Activated T-helper 2 cell treated with anti-CD3 and anti-CD28 coated beads, Interferon-gamma antibody, Interleukin-2, Interleukin-4, amounts not matched to agents 10 μg/mL and 5 μg/mL and 100 μg/mL, durations not matched to agents 14 hours and 24 hours and 36 hours (primary cell): ENCODE measurements at places on chromosomes 3 and 15. TPM values are rescaled to one million over a fixed set of nuclear protein-coding genes. Genes with fewer than 3 reads are reported as not detected.

Gene ZNF660
- 0.07 and 0.32 TPM in 2 replicates for total RNA-seq

- H3K27me3 ChIP-seq, result no peaks in the 10 kb centered on the region
- no peak for DNase-seq
- H3K4me1 ChIP-seq, result peaks cover 13% of the 10 kb centered on the region
Observed at GRCh38 chr3:113698956-113699355, 2.5 kb upstream of the USF3 start.

- no peak overlapping the region for H3K4me3 ChIP-seq
- H3K27me3 ChIP-seq, result no peaks in the 10 kb centered on the region
- no peaks in the 10 kb centered on the region for H3K36me3 ChIP-seq
- no peak for DNase-seq
- H3K4me1 ChIP-seq, result no peaks in the 10 kb centered on the region
- H3K27ac ChIP-seq, result no peak overlapping the region
Observed at GRCh38 chr3:169448501-169448900, 215.0 kb downstream of the MECOM start.

Gene GADL1
- not detected in 2 replicates for total RNA-seq

Gene AKAP13
- 92.1 and 107 TPM in 2 replicates for total RNA-seq

DNA sequence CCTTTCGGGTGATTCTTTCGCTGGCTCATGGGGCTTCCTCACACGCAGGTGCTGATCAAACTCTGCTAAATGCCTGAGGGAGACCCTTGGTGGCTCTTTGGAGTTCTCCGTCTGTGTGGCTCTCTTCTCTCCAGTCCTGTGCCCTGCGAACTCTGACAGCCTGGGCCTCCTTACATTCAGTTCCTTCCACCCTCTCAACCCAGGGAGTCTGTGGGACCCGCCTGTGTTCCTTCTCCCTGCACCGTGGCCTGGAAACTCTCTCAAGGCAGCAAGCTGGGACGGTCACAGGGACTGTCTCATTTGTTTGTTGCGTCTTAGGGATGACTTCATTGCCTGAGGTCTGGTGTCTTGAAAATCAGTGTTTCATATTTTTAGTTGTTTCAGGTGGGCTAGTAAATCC is 37.0 kb upstream of the CORO2B start:
- H3K4me3 ChIP-seq, result no peak overlapping the region
- no peaks in the 10 kb centered on the region for H3K4me1 ChIP-seq
- no peak overlapping the region for H3K27ac ChIP-seq
- peaks cover 17% of the 10 kb centered on the region for H3K27me3 ChIP-seq
- no peak for DNase-seq
- H3K36me3 ChIP-seq, result no peaks in the 10 kb centered on the region

- no peaks in the 10 kb centered on the region for H3K4me1 ChIP-seq
- no peaks in the 10 kb centered on the region for H3K36me3 ChIP-seq
- no peaks in the 10 kb centered on the region for H3K27me3 ChIP-seq
- no peak overlapping the region for H3K27ac ChIP-seq
- no peak overlapping the region for H3K4me3 ChIP-seq
Observed at GRCh38 chr3:2454865-2455264, 356.2 kb downstream of the CNTN4 start.

GRCh38 chr3:217948-218347 is 21.4 kb downstream of the CHL1 start:
- no peaks in the 10 kb centered on the region for H3K4me1 ChIP-seq
- no peak overlapping the region for H3K4me3 ChIP-seq

DNA sequence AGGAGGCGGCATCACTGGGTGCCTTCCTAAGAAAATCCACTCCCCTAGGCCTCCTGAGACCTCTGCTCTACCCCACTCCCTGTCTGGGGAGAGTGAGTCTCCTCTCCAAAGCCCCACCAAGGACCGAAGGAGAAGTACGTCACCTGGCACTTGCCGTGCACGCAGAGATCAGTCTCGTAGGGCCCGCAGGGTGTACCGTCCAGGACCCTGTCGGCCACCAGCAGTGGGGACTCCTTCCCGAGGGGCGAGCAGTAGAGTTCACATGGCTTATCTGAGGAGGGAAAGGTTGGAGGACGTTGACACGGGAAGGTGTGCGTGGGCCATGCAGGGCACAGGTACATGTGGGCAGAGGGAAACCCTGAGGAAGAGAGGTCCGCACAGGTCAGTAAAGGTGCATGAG is 232.9 kb downstream of the ADAMTS17 start:
- H3K4me3 ChIP-seq, result no peak overlapping the region
- H3K4me1 ChIP-seq, result peaks cover 23% of the 10 kb centered on the region
- no peaks in the 10 kb centered on the region for H3K27me3 ChIP-seq
- DNase-seq, result no peak
- H3K27ac ChIP-seq, result no peak overlapping the region

DNA sequence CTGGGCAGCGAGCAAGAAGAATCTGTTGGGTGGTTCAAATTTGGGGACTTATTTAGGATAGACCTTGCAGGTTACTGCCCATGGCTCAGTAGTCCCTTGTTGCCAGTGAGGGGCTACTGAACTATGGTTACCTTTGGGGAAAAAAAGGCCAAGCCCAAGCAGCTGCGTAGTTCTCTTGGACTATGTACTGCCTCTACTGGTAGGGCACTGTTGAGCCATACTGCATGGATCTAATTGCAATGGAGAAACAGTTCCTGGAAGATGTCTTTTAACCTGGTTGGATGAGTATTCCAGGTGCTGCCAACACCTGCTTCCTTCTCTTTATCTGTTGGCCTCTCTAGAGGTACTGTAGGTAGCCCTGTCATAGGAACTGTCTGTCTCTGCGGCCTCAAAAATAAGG is 671.9 kb upstream of the CBLB start:
- H3K36me3 ChIP-seq, result peaks cover 7% of the 10 kb centered on the region
- peaks cover 3% of the 10 kb centered on the region for H3K4me1 ChIP-seq
- no peaks in the 10 kb centered on the region for H3K27me3 ChIP-seq
- no peak for DNase-seq
- H3K4me3 ChIP-seq, result no peak overlapping the region

Gene ATP13A4
- 0.74 and 2.3 TPM in 2 replicates for total RNA-seq

Gene CDC25A
- 39.1 and 40.5 TPM in 2 replicates for total RNA-seq

Gene CHL1
- total RNA-seq, result not detected in 2 replicates

DNA sequence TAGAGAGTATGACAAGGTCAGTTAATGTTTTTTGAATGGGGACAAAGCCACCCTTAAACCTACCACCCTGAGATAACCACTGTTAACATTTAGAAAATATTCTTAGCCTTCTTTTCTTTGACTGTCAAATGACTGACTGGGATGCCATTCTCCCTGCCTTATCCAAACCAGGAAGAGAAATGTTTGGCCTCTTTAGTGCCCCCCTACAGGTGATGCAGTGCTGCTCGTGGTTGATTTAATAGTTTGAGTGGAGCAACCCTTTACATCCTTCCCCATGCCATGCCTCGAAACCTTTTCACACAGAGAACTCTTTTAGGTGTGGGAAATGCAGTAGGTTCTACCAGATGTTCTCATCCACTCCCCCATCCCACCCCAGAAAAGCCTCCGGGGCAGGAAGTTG is 38.7 kb upstream of the UMPS start:
- peaks cover 6% of the 10 kb centered on the region for H3K27me3 ChIP-seq
- peaks cover 2% of the 10 kb centered on the region for H3K4me1 ChIP-seq
- H3K27ac ChIP-seq, result no peak overlapping the region
- no peak for DNase-seq
- no peaks in the 10 kb centered on the region for H3K36me3 ChIP-seq

Gene SLC51A
- not detected in 2 replicates for total RNA-seq

DNA sequence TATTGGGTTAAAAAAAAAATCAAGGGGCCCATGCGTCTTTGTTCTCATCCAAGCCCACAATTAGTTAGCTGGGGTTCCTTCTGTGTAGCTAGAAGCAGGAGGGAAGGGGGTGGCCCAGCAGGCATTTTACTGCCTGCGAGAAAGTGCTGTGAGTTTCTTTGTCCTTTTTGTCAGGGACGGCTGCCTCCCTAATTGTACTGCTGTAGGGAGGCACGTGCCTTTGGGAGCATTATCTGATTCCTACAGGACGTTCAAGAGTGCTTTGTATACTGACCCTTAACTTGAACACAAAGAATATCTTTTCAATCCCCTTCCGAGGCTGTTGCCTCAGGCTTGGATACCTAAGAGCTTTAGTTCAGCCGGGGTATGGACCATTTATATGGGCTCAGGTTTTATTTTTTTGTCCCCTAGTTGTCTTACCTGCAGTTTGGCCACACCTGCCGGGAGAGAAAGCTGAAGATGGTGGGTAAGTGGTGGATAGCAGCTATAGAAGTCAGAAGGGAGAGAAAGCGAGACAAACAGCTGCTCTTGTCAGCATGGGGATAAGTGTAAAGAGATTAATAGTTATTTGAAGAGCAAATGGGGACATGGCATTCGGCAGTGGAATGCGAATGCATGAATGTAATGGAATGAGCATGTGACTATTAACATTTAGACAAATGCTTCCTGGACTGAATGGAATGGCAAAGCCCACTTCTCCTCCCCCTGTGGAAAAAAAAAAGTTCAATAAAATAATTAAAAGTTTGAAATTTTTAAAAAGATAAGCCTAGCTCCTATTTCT is 175.2 kb downstream of the TP63 start:
- no peak for DNase-seq
- no peaks in the 10 kb centered on the region for H3K36me3 ChIP-seq
- no peak overlapping the region for H3K4me3 ChIP-seq
- peaks cover 4% of the 10 kb centered on the region for H3K27me3 ChIP-seq
- H3K4me1 ChIP-seq, result no peaks in the 10 kb centered on the region

DNA sequence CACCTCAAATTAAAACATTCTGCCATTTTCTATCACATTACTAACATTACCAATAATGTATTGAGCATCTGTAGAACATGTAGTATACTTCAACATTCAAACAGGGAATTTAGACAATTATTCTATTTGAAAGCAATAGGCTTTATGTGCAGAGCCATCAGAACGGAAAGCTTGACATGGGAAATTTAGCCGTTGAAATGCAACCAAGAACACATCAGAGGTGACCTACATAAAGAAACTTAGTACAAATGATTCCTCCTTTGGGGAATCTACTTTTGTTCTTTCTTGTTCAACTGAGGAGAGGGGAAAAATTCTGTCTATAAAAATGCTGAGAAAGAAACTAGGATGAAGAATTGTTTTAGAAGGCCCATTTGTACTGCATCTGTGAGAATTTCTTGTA is 38.6 kb upstream of the RBMS3 start:
- H3K27ac ChIP-seq, result no peak overlapping the region
- no peak for DNase-seq
- H3K27me3 ChIP-seq, result peaks cover 2% of the 10 kb centered on the region
- H3K36me3 ChIP-seq, result no peaks in the 10 kb centered on the region
- no peaks in the 10 kb centered on the region for H3K4me1 ChIP-seq
- H3K4me3 ChIP-seq, result no peak overlapping the region

DNA sequence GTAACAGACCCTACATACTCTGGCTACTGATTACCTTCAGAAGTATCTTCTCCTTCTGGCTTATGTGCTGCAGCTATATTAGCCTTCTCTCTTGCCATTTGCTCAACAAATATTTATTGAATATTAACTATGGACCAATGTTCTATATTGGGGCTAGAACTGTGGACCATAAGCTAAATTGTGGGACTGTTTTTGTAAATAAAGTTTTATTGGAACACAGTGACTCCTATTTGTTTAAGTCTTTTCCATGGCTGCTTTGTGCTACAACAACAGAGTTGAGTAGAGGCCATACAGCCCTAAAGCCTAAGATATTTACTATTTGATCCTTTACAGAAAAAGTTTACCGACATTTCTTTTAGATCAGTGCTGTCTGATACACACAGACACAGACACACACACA is 20.3 kb upstream of the XIRP1 start:
- no peak overlapping the region for H3K27ac ChIP-seq
- no peaks in the 10 kb centered on the region for H3K36me3 ChIP-seq
- no peak overlapping the region for H3K4me3 ChIP-seq
- H3K4me1 ChIP-seq, result peaks cover 26% of the 10 kb centered on the region

Gene CHRNA3
- total RNA-seq, result not detected in 2 replicates

DNA sequence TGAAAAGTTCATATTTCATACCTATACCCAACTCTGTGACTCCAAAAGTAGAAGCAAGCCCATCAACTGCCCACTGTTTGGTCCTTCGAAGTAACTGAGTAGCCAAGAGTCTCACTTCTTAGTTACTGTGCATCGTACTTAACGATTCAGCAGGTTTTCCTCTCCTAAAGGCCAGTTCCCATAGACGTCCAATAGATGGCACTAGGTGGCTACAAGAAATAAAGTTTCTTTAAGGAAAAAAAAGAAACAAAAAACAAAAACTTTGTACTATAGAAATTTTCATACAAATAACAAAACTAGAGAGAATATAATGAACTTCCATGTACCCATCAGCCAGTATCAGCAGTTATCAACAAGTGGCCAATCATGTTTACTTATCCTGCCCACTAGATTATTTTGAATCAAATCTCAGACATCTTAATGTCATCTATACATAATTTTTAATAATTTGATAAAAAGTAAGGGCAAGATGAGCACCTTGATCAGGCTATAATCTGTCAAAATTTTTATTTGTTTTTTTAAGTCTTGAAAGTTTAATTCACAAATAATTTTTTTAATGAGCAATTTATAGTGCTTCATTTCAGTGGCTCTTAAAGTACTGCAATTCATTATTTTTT is 63.8 kb upstream of the ACP3 start:
- no peaks in the 10 kb centered on the region for H3K4me1 ChIP-seq
- no peaks in the 10 kb centered on the region for H3K36me3 ChIP-seq
- no peak overlapping the region for H3K27ac ChIP-seq
- peaks cover 8% of the 10 kb centered on the region for H3K27me3 ChIP-seq
- no peak overlapping the region for H3K4me3 ChIP-seq

DNA sequence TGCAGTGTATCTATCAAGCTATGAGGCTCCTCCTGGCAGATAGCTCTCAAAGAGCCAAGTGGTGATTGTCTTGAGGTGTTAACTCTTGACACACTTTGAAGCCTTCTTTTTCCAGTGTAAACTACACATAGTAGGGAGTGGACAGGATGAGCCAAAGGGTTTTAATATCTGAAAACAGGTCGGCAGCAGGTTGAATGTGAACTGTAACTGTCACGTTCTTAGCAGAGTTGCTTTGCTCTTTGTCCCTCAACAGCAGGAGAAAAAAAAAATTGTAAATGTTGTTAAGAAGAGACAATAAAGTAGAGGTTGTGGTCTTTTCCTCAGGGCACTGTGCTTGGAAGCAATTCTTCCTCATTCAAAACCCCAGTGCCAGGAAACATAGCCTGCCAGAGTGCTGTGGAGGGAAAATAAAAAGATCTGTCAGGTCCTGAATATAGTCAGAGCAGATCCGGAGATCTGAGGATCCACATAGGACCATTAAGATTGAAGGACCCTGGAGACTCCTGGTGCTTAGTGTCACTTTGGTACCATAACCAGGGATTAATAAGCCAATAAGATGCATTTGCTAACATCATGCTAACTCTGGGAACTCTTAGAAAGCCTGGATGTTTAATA is 229.7 kb downstream of the NAALADL2 start:
- no peak for DNase-seq
- no peaks in the 10 kb centered on the region for H3K4me1 ChIP-seq
- no peaks in the 10 kb centered on the region for H3K27me3 ChIP-seq
- no peak overlapping the region for H3K27ac ChIP-seq

GRCh38 chr3:11989383-11990038 is 14.7 kb upstream of the SYN2 start:
- no peak overlapping the region for H3K27ac ChIP-seq
- H3K27me3 ChIP-seq, result peaks cover 7% of the 10 kb centered on the region
- H3K4me3 ChIP-seq, result no peak overlapping the region
- H3K36me3 ChIP-seq, result no peaks in the 10 kb centered on the region
- DNase-seq, result no peak

- no peak overlapping the region for H3K27ac ChIP-seq
- H3K27me3 ChIP-seq, result peaks cover 3% of the 10 kb centered on the region
- H3K4me1 ChIP-seq, result no peaks in the 10 kb centered on the region
- DNase-seq, result no peak
Observed at GRCh38 chr3:12734960-12735359, 24.1 kb downstream of the TMEM40 start.
